ENCODE measurements at places on chromosomes 11 and 22. TPM values are rescaled to one million over a fixed set of nuclear protein-coding genes. Genes with fewer than 3 reads are reported as not detected.

DNA sequence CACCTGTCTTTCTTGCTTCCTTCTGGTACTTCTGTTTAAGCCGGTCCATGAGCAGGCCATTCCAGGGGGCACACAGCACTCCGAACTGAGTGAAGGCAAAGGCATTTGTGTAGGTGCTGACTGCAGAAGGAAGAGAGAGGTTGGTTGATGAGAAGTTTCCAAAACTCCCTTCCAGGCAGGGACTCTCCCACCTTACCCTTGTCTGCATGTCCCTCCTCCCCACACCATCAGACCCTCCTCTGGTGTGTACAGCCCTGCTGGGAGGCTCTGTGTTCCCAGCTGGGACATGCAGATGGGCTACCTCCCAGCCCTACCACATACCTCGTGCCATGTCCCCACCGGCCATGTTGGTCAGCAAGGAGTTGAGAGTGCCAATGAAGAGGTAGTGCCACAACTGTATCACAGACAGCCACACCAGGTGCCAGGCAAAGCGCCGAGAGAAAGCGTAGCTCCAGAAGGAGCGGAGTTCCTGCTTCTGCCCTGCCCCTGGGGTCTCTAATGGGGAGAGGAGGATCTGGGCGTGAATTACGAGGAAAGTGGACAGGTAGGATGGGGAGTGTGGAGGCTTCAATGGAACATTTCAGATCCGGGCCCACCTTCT, 12.2 kb downstream of the SLC43A3 start:
- no peak for DNase-seq

DNA sequence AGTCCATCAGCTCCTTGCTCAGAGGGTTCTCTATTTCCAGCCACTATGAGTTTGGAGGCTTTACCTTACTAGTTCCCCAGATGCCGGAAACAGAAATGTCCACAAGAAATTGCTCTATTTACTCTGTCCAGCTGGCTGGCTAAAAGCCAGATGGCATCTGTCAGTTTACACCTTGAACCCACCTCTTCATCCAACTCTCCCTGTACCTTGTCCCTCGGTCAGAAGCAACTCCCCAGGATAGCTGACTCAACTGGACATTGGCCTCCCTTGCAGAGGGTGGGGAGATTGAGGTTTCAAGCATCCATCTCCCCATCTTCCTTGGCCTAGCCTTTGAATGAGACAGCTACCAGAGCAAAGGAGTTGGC, 1.7 kb downstream of the C2CD2L start:
- no peak for DNase-seq

DNA sequence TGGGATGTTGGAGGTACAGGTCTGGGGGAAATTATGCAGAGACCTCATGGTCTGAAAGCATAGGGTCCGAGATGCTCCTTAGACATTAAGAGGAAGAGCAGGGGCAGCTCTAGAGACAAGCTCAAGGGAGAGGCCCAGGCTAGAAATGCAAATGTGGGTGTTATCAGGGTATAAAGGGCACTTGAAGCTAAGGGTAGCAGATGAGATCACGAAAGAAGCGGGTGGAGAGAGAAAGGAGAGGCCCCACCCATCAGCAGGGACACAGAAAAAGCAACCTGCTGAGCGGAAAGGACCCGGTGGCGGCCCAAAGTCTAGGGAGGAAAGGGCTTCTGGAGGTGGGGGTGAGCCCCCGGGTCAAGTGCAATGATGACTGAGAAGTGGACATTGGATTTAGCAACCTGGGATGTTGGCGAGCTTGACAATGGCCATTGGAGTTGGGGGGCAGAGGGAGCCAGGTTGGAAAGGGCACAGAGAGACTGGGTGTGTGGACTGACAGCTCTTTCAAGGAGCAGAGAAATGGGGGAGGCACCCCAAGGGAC, 8.9 kb downstream of the TMPRSS6 start:
- DNase-seq = no peak

DNA sequence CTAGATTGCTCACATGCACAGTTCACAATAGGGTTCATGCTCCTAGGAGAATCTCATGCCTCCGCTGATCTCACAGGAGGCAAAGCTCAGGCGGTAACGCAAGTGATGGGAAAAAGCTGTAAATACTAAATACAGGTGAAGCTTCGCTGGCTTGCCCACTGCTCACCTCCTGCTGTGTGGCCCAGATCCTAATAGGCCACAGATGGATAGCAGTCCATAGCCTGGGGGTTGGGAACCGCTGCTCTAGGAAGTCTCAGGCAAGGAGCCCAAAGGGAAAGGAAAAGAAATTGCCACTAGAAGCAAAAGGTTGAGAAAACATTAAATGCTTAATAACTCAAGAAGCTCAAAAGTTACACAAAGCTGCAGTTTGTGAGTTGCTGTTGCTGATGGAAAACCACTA, 3.2 kb upstream of the TRPC6 start:
- no peak for DNase-seq

DNA sequence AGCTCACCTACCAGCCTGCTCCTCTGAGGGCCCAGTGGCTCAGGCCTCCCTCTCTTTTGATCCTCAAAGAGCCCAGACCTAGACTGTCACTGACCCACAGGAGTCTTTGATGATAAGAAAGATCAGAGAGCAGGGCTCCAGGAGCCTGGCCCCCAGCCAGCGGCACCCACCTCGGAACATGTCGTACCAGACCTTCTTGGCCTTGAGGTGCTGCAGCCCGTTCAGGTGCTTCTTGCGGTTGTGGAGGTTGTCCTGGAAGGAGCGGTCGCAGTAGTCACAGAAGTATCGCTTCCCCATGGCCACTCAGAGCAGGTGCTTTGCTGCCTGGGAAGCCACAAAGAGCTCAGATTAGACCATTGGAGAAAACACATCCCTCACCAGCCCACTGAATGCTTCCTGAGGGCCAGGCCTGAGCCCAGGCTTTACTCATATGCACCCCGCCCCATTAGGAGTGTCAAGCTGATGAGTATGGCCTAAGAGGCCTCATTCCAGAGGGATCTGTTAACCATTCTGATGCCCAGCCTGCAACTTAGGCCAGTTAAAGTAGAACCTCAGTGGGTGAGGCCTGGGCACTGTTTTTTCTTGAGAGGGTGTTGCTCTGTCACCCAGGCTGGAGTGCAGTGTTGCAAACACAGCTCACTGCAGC, 18.4 kb downstream of the ZMAT5 start:
- DNase-seq = no peak

The OR5P2 gene
- not detected for total RNA-seq

- DNase-seq = no peak
Measured at GRCh38 chr22:27144321-27144720, 486.9 kb downstream of the MIAT start.

- no peak for DNase-seq
Measured at GRCh38 chr11:13262096-13262495, 15.5 kb upstream of the BMAL1 start.
